ENCODE measurements at places on chromosomes 3 and 15.

DNA sequence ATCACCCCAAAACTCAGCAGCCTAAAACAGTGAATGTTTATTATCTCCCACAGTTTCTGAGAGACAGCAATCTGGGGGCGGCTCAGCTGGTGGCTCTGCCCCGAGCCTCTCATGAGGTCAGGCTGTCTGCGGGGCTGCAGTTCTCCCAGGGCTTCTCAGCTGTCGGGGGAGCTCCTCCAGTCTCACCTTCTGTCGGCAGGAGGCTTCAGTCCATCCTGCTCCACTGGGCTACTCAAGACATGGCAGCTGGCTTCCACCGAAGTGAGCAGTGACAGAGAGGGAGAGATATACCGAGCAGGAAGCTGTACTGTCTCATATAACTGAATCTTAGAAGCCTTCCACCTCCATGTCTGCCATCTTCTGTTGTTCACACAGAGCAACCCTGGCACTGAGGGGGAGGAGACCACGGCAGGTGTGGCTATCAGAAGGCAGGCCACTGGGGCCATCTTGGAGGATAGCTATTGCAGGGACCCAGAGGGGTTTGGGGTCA lies 72.8 kb upstream of the ITGA11 start:
- no peak for DNase-seq

DNA sequence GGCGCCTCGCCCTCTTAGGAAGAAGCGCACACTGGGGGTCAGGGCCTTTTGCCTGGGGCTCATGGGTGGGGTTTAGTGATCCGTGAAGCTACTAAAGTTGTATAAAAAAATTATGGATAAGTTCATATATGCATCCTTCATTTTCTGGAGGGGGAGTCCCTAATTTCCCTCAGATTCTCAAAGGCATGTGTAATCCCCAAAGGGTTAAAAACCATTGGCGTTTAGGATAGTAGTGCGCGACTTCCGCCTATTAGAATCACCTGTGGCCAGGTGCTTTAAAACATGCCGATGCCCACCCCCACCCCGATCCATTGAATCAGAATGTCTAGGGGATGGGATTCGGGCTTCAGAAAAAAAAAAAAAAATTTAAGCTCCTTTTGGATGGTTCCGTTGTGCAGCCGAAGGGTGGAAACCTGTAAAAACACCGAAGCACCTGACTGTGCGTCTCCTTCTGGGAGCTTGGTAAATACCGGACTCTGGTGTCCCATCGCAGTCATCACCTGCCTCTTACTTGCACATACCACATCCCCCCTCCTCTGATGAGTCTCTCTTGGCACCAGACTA lies 570 bp downstream of the APH1B start:
- DNase-seq: no peak

GRCh38 chr15:68564173-68564572 lies 14.6 kb upstream of the CORO2B start:
- DNase-seq: no peak

DNA sequence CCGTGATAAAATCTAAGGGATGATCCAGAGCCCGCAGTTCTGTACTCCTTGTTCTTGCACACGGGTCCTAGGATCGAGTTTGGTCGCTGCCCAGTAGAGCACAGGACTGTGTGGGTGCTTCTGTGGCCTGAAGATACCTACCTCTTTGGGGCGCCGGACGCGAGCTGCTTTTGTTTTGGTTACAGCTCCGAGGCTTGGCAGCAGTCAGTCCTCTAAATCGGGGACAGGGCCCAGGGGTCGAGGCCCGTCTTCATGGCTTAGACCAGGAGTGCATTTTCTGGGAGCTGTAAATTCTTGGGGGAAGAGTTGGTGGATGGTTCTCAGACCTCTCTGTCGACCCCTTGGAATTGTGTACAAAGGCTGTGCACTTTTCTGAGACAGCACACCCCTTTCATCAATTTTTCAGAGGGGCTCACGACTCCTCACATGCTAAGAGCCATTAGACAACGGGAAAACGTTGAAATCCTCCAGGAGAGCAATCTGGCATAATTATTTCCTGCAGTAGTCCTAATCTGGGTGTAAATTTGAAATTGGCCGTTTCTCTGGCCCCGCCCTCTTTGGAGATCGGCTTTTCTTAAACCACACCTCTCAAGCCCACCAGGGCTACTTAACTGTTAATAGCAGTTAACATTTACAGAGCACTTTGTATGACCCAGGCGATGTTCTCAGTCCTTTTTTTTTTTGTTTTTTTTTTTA lies 928 bp downstream of the CEP97 start:
- no peak for DNase-seq

GRCh38 chr3:130894986-130895280 lies 1.0 kb downstream of the ATP2C1 start:
- peak; percentile 29 for DNase-seq

DNA sequence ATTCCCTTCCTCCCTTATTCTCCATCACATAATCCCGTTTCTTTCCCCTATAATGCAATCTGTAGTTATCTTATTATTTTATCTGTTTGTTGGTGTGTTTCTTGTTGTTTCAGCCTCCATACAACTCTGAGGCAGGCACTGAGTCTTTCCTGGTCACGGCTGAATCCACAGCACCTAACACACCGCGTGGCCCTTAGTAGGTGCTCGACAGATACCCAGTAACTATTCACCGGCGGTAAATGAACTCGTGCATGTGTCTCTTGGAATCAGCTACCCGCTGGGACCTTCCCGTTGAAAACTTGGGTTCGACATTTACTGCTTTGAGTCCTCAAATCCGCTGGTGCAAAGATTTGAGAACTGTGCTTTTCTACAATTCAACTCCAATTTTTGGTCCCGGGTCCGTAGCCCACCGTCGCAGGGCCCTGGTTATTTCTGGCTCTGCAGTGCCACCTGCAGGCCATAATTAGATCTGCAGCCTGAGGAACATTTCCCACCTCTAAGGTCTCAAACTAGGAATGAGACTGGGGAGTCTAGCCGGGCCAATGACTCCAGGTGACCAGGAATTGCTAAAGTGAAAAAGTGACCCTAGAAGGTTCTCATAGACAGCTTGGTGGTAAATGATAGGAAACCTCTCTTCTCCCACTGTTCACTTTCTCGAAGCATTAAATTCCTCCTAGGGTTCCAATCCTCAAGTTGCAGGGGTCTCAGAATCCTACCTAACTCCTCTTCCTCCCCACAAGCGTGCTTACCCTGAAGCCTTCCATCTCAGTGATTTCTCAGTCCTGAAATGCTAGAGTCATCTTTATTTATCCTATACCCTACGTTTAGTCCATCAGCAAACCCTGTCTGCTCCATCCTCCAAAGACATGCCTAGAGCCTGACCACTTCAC lies 40.0 kb upstream of the TRH start:
- DNase-seq: no peak

DNA sequence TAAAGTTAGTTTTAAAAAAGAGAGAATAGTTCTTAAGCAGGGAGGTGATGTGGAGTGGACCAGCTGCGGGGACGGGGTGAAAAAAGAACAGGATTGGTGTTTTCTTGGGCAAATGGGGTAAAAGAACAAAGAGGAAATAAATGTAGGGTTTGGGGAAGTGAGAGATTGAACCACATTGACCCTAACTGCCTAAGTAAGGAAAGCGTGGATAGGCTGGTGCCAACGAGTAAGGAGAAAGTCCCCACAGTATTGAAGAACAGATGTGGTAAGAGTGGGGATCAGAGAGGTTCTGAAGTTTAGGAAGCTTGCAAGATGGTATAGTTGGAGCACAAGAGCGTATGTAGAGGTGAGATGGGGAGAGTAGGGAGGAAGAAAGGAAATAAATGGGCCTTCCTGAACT lies 17.0 kb downstream of the IREB2 start:
- no peak for DNase-seq

GRCh38 chr3:40828741-40829415 lies 304.1 kb downstream of the ZNF621 start:
- no peak for DNase-seq

- no peak for DNase-seq
Observed at GRCh38 chr3:71650372-71650771, 66.8 kb upstream of the FOXP1 start.

- no peak for DNase-seq
Observed at GRCh38 chr3:184765730-184766074, 46.3 kb upstream of the VPS8 start.

DNA sequence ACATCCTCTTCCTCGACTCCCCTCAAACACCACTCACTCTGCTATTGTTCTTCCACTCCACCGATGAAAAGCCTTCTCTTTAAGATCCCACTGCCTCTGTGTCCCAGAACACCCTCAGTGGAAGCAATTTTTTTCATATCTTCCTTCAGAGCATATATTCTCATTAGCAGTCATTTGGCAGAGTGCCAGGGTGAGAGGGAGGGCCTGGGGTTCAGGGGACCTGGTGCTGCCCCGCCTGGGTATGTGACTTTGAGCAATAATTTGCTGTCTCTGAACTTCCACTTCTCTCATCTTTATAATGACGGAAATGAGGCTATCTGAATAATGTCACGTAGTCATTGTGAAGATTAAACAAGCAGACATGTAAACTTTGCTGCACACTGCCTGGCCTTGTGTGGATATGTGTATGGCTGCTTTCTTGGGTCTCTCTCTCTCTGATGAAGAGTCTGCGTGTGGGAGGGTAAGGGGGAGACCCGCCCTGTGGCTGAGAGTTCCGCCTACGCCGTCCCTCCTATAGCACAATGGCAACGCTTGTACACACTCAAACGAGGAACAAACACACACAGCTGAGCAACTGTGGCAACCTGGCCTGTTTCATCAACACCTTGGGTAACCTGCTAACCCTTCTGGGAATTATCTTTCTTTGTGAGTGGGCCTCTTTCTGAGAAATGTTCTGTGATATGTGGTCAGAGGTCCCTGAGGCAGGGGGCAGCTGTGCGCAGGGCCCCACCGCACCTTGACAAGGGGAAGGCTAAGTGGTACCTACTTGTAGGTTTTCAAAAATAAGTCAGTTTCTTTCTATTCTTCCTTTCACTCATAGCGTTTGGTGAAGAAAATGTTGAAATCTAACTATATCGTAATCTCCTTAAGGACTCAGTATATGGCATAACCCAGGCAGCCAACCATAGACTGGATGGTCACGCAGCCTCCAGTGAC lies 369.8 kb downstream of the SV2B start:
- no peak for DNase-seq

GRCh38 chr15:52178765-52179164 lies 12.4 kb downstream of the GNB5 start:
- DNase-seq: no peak

GRCh38 chr15:72375501-72375845 lies 341 bp downstream of the HEXA start:
- no peak for DNase-seq

GRCh38 chr3:190117981-190118380 lies 2.7 kb downstream of the P3H2 start:
- DNase-seq: peak; percentile 48

DNA sequence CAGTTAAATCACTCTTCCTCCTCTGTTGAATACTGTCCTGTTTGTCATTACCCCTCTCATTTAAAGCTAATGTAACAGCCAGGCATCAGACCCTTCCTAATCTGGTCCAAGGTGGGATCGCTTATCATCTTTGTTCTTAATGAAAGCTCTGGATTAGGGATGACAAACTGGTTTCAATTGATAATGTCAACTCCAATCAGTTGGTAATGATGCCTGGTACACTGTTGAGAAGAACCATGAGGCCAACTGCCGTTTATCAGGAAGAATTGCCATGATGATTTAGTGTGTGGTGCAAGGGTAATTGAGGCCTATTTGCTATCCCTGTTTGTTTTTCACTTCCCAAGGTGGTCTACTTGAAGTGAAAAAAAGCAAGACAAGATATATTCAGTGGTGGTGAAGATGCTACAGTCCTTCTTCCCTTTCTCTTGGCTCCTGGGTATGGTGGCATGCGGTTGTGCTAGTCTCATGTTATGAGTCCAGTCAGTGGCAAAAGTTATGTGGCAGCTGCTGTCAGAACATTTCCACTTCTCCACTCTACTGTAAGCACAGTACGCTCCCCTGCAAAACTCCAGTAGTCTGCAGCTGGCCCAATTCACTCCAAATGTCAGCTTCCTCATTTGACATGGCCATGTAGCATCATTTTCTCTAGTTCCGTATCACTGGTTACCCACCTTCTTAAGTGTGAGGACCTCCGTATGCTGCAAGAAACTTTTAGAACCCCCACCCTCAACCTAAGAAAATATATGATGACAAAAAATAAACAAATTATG lies 72.5 kb downstream of the MORC1 start:
- no peak for DNase-seq

DNA sequence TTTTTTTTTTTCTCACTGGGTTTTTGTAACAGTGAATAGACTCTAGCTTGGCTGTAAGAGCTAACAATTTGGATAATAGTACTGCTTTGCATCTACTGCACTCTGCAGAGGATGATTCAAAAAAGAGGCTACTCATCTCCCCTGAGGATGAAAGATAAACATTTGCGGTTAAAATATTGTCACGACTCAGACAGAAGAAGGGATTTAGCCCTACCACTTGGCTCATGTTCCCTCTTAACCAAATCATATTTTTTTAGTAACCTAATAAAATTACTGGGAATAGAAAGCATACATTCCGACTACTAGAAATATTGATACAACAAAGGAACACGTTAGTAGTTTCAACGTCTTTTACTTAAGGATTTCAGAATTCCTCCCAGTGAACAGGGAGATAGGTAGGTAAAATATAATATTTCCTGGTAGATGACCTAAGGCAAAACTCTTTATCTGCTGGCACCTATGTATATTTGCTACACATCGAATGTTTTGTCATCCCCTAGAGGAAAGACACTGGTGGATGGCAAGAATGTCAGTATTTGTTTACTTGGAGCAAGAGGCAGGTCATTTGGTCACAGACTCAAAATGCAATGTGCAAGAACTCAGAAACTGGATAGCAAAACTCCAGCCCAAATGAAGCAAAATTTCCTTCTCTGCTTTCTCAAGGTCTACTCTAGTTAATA lies 110.8 kb downstream of the GREM1 start:
- DNase-seq: peak; percentile 36

DNA sequence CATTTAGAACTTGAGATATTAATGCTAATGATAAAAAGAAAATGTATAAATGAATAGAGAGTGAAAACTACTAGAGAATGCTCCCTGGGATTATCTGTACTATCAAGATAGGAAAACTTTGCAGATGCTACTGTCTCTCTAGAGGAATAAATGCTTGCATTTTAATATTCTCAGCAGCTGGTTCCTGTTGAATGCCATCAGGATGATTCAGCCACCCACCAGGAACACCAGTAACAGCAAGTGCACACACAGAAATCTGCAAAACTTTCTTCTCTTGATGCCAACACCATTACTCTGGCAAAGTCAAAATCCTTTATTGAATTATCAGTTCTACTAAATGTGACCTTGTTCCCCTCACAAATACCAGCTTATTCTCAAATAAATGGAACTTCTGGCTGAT lies 148.4 kb downstream of the TIGIT start:
- DNase-seq: peak; percentile 63

GRCh38 chr3:84962415-84962814 lies 3.6 kb downstream of the CADM2 start:
- no peak for DNase-seq

- no peak for DNase-seq
Observed at GRCh38 chr3:42164656-42165055, 73.5 kb downstream of the TRAK1 start.

- DNase-seq: peak; percentile 24
Observed at GRCh38 chr15:30859091-30859874, 44.4 kb upstream of the FAN1 start.

- DNase-seq: no peak
Observed at GRCh38 chr3:13780432-13781176, 99.3 kb downstream of the WNT7A start.

- DNase-seq: no peak
Observed at GRCh38 chr3:141544697-141545096, 57.9 kb downstream of the RASA2 start.

Measured in amniotic epithelial cell (primary cell).